ENCODE measurements at places on chromosomes 6 and 20.

- no peak for DNase-seq
Observed at GRCh38 chr6:52650941-52651340, 20.0 kb upstream of the TMEM14A start.

DNA sequence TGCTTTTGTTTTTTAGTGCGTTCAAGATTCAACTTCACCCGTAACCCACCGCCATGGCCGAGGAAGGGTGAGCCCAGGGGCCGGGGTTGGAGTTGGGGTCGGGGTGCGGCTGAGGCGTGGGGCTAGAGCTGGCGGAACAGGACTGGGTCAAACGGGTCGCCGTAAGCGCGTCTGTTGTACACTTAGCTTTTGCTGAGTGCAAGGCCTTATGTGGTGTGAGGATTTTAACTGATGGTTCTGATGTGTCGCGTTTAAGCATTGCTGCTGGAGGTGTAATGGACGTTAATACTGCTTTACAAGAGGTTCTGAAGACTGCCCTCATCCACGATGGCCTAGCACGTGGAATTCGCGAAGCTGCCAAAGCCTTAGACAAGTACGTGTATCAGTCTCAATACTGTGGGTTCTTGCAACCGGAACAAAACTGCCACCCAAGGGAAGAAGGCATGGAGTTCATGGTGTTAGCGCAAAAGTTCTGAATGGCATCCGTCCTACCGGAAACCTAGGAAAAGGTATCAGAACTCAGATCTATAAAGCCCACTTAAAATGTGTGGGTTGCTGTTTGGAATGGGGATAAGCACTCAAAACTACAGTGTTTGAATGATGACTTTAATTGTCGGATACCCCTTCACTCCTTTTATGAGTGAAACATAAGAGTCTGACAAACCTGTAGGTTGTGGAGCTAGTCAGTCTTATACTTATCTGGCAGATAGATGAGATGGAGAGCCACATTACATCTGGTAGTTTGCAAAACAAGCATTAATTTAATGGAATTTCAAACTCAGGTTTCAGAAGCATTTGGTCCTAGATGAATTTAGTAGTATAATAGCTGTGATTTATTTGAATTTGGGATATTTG is 574 bp downstream of the RPS12 start:
- DNase-seq = no peak

GRCh38 chr6:82711105-82711827 is 347.6 kb downstream of the TPBG start:
- no peak for DNase-seq

DNA sequence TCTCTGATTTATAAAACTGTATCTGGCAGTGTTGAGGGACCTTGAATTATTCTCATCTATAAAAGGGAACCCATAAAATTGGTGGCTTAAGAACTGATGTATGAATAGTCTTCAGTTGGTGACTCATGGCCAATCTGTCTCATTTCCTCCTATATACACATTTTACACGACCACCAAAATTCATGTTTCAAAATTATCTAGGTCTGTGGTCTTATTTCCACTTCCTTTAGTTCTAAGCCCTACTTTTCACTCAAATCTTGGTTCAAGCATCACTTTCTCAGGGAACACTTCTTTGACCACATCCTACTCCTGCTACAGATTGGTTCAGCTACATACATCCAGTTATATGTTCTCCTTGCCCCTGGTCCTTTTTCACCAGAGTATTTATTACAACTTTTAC is 18.6 kb upstream of the ENPP1 start:
- no peak for DNase-seq

DNA sequence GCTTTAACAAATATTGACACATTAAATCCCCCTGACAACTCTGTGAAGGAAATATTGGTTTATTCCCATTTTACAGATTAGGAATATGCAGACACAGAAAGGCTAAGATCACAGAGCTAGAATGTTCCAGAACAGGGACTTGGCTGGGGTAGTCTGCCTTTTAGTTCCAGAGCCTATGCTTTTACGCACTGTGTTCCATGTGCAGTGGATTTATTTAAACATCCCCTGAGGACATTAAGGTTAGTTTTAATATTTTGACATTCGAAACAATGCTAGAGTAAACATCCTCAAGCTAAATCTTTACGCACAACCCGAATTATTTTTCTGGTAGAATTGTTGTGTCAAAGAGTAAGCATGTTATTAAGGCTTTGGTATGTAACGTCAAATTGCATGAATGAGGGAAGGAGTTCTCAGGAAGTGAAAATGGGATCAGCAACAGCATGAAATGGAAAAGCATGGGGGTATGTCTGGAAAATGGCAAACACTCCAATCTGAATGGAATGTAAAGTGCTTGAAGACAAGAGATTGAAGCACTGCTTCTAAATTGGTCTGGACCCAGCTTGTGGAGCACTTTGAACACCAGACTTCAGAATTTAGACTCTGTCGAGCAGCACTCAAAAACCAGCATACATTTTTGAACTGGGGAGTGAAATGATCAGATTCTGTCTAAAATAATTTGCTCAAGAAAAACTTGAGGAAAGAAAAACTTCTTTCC is 429.9 kb downstream of the CD83 start:
- no peak for DNase-seq

GRCh38 chr6:170076466-170077165 is 214.3 kb downstream of the DLL1 start:
- no peak for DNase-seq

DNA sequence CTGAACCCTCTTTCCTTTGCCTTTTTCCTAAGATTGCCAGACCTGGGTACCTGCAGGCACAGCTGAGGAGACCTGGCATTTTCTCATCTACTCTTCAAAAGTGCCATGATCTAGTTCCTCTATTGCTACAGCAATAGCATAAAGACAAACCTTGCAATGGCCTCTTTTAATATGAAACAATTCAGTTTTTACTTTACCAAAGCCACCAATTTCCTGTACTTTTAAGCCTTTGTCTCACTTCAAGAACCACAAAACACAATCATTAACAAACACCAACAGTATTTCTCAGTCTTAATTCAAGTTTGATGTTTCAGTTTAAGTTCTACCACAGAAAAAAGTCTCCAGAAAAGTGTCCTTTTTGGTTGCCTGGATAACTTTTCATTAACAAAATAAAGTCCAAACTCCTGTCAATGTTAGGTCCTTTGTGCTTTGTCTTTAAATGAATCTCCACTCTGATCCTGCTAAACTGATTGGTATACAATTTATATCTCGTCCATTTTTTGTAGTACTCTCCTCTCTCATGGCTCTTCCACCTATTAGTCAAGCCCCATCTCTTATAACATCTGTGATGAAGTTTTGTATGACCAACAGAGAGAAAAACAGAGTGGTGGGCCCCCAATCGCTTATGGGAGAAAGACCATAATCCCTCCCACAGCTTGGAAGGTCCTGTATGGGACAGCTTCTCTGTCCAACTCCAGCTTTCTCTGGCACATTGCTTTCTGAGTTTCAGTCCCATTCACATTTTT is 50.5 kb upstream of the THEMIS start:
- DNase-seq = no peak

- DNase-seq = no peak
Observed at GRCh38 chr6:7154341-7155139, 46.8 kb downstream of the RREB1 start.

DNA sequence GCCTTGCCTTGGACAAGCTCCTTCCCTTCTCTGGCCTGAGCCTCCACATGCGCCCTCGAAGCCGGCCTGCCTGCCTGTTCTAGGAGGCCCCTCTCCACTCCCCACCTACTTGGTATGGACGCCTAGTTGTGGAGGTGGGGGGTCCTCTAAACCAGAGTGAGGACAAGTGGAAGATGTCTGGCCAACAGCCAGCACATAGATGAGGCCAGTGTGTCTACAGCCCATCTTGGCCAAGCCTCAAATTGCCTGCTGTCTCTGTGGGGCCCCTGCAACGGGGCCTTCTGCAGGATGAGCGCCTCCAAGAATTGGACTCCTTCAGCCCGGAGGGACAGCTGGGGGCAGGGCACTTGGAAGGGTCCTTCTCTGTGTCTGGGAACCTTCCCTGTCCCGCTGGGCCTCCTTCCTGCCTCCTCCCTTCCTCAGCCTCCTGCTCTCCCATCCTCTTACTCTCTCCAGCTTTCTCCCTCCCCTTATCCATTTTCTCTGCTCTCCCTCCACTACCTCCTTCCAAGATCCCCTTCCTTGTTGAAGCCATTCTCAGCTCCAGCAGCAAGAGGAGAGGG is 1.6 kb downstream of the MDFI start:
- DNase-seq = no peak

DNA sequence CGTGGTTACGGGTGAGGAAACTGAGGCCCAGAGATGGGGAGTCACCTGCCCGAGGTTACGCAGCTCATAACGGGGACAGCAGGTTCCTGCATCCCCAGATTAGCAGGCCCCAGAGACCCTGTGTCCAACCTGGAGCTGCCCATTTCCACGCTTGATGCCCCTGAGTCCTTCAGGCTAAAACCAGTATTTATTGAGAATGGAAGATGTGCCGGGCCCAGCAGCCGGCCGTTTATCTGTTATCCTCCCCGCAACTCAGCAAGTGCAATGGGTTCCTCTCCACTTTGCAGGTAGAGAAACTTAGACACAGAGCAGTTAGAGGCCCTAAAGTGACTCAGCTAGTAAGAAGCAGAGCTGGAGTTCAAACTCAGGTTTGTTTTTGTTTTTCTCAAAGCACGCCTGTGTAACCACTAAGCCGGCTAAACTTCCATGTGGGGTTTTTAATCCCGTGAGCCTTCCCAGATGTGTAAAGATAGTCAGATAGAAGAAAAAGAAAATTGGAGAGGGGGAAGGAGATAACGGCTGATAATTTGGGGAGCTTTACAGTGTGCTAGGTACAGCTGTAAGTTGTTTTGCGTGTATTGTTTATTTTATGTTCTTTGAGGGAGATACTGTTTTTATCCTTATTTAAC is 775 bp downstream of the PFDN4 start:
- no peak for DNase-seq

DNA sequence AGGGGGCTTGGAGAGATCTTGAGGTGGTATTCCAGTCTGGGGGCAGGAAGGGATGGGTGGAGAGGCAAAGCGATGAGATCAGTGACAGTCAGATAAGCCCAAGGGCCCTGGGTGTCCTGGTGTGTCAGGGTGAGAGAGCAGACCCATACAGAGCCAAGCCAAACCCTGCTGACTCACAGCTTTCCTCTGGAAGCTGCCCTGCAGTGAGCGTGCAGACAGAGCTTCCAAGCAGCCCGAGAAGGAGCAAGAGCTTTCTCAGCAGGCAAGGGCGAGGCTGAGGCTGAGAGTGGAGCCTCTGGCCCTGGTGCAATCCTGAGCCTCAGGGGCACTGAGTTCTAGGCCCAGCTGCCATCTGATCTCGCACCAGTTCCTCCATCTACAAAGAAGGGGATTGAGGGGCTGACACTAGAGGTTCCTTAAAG is 91.1 kb upstream of the HIVEP1 start:
- no peak for DNase-seq

- DNase-seq = no peak
Observed at GRCh38 chr6:109242029-109242428, 140.2 kb downstream of the CD164 start.

- no peak for DNase-seq
Observed at GRCh38 chr6:53300656-53301551, 47.8 kb downstream of the ELOVL5 start.

DNA sequence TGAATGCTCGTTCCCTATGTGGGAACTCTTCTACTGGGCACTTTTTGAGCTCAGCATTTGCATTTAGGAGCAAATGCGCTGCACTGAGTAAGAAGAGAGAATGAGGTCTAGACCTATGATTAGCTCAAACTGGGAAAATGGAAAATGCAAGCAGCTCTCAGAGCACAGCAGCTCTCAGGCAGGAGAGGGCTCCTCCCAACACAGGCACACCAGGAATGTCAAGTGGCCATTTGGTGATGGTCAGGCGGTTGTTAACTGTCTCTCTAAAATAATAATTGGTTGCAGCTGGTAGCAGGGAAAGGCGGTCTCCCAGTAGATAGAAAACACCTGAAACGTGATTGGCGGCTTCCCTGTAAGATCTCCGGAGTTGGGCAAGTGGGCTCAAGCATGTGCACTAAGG is 162.0 kb upstream of the ECI2 start:
- no peak for DNase-seq

- DNase-seq = no peak
Observed at GRCh38 chr6:130749402-130749801, 77.8 kb upstream of the SMLR1 start.

GRCh38 chr20:4949833-4950178 is 51.5 kb downstream of the SLC23A2 start:
- DNase-seq = no peak

DNA sequence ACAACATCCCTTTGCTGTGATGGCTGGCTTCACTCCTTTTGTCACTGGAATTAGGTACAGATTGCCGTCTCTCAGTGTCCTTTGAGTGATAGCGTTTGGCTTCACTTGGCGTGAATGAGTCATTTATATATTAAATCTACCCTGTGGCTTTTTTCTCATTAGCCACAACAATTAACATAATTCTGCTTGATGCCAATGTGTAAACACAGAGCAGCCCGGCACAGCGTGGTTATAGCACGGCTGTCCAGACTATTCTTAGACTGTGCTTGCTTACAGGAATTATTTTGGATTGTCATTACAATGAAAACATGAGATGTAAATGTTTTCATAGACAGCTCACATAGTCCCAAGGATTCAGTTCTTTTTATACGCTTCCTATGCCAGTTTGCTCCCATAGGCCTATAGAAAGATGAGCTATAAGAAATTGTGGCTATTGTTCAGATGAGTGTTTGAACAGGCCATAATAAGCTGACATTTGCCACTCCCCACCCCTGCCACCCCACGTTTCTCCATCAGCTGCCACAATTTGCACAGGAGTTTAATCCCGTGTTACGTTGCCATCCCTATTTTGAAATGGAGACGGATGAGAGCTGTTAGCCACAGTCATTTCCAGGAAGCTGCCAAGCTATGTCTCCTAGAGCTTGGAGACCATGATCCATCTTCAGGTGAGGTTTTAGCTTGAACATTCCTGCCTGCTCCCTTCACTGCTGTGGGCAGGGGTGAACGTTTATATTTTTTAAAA is 65.9 kb downstream of the PPP1R14C start:
- no peak for DNase-seq

DNA sequence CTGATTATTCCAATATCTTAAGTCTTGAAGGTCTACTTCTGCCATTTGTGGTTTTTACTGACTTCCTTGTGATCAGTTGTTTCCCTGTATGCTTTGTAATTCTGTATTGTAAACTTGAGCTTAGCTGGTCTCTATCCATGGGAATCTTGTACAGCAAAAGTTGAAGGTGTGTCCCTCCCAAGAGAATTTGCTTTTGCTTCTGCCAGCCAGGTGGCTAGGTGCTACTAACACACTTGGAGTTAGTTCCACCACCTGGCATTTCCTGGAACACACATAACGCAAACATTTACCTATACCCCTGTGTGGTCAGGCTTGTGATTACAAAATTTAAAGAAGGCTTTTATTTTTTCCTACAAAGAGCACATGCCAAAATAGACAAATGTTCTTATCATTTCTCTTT is 141.2 kb downstream of the GRM4 start:
- no peak for DNase-seq

GRCh38 chr6:48922837-48923236 is 540.2 kb downstream of the MMUT start:
- DNase-seq = no peak

GRCh38 chr20:2751878-2752566 is 48.4 kb downstream of the CPXM1 start:
- no peak for DNase-seq

DNA sequence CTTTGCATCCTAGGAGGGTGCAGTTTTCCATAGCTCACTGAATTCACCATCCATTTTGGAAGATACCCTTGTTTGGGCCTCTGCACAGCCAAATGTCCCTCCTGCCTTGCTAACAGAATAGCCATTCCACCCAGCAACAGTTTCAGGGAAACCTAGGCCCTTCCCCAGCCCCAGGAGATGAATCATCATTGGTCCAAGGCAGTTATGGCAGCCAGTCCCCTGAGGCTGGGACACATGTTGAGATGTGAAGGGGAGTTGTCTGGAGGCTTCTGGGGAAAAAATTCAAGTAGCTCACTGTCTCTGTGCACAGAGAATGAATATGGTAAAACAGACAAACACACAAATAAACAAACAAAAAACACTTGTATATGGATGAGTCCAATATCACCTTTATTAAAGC is 17.4 kb upstream of the SIRPB2 start:
- no peak for DNase-seq

Data from NCI-H1048 (cell line).